ENCODE measurements at places on chromosomes 4 and X. TPM values are rescaled to one million over a fixed set of nuclear protein-coding genes. Genes with fewer than 3 reads are reported as not detected.

SMIM10L2A gene
- total RNA-seq = under 0.01 TPM

HTRA3 gene
- total RNA-seq = 1.3 TPM

UGT8 gene
- total RNA-seq = 0.32 TPM

MAGEA1 gene
- total RNA-seq = not detected

NDUFC1 gene
- 39.7 TPM for total RNA-seq

OPRPN gene
- not detected for total RNA-seq

OPHN1 gene
- 9.0 TPM for total RNA-seq

CSAG2 gene
- not detected for total RNA-seq

TMEM156 gene
- under 0.01 TPM for total RNA-seq

All from fibroblast of villous mesenchyme (primary cell).